ENCODE measurements at places on chromosomes 7 and 10.

GRCh38 chr7:82594665-82595064 lies 151.1 kb upstream of the CACNA2D1 start:
- no peak for DNase-seq

GRCh38 chr7:87151002-87151728 lies 1.1 kb upstream of the DMTF1 start:
- DNase-seq = no peak

DNA sequence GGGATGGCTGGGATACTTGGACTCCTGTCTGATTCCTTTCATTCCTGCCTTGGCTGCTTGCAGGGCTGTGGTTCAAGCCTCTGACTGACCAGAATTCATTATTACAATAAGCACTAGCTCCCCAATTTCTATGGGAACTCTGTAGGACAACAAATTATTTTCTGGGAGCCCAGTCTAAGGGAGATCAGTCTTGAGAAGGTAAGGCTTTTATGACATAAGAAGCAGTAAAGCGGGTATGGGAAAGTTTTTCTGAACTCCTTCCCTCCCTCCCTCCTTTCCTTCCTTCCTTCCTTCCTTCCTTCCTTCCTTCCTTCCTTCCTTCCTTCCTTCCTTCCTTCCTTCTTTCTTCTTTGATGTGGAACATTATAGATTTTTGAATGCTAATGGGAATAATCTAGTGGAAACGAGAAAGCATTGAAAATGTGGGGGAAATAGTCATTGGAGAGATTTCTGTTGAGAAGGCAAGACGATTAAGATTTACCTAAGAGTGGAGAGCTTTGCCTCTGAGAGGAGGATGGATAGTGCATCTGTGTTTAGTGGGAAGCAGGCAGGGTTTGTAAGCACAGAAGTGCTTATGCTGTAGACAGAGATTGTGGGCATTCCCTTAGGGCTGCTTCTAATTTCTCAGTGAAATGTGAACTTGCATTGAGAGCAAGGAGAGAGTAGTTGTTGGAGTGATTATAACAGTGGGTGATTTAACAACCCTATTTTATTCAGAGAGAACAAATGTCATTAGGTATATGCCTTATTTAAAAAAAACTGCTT lies 201.5 kb downstream of the DNAJB9 start:
- no peak for DNase-seq

GRCh38 chr7:26511866-26512265 lies 220.2 kb downstream of the SNX10 start:
- no peak for DNase-seq

GRCh38 chr7:110557136-110557535 lies 533.8 kb upstream of the LRRN3 start:
- no peak for DNase-seq

DNA sequence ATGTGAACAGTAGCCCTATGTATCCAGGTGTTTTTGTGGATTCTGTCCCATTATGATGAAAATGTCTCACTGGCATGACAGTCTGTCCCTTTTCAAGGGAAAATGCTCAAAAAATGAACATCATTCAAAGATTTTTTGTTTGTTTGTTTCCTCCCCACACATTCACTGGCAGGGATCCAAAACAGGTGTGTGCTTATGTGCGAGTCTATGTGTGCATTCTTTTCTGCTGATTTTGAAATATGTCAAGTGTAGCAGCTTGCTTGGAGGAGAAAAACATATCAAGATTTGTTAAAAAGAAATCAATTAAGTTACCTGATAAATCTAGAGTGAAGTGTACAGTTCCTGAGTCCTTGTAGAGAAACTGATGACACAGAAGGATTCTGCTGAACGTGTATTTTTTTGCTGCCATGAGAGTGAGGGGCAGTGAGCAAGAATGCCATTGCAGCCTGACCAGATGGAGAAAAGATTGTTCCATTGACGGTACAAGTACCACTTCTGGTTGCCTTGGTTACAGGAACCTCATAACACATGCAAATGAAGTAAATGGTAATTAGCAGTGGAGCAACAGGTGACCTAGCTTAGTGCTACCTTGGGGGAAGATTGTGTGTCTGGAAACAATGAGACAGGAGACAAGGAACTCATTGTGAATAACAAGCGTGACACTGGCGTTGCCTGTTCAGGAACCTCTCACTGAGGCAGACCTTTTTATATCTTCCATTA lies 277.4 kb upstream of the PHYHIPL start:
- no peak for DNase-seq

DNA sequence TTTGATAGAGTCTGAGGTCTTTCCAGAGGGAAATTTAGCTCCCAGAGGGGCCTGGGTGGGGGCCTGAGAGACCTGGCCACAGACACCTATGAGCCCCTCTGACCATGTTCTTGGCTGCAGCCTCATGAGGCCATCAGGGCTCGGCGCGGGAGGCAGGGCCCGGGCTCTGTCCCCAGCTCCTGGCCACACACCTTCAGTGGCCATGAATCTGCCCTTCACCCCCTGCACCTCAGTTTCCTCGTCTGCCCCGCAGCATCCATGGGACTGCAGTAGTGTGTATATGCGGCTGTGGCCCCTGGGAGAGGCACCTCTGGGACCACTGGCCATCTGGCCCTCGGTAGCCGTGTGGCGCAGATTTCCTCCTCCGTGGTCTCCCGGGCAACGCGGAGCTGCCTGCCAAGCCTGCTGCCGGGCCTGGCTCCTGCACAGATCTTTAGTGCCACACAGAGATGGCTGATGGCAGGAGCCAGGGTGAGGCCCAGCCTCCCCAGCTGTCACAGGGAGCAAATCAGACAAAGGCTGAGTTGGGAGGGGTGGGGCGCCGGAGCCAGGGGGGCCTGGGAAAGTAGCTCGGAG lies 23.6 kb upstream of the ADCYAP1R1 start:
- DNase-seq = no peak

DNA sequence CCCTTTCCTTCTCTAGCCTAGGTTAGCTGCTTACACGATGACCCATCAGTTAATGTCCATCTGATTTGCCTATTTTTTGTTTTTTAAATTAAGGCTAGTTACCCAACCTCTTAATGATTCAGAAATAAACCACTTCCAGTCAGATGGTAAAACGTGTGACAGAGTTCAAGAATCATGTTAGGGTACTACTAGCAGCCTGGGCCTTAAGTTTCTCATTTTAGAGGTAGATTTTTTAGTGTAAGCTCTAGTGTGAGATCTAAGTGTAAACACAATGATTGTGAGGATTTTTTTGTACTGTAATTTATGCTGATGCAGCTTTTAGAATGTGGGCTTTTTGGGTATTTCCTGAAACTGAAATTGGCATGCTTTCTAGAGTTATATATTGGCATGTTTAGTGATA lies 130.0 kb downstream of the CDK14 start:
- no peak for DNase-seq

DNA sequence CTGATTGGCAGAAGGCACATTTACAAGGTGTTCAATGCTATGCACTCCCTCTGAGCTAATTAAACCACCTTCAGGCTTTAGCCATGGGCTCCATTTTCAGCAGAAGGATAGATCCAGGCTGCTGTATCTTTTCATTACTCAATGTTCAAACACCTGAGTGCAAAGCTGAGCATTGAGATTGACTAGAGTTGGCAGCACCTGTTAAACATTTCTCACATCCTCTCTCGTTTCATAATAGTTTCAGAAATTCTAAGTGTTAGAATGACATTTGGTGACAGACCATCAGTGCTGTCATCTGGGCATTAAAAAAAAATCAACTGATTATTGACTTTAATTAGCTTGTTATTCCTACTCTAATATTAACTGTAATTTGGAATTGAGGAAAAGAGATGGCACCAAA lies 187.1 kb upstream of the SEMA3E start:
- no peak for DNase-seq

GRCh38 chr10:43904301-43904700 lies 255.6 kb upstream of the ZNF32 start:
- no peak for DNase-seq

DNA sequence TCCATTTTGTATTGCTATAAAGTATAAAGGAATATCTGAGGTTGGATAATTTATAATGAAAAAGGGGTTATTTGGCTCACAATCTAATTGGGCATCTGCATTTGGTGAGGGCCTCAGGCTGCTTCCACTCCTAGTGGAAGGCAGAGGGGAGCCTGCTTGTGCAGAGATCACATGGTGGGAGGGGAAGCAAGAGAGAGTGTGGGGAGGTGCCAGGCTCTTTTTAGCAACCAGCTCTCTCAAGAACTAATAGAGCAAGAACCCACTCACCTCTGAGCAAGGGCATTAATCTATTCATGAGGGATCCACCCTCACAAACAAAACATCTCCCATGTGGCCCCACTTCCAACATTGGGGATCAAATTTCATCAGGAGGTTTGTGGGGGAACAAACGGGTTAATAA lies 64.6 kb downstream of the OGDH start:
- DNase-seq = no peak

DNA sequence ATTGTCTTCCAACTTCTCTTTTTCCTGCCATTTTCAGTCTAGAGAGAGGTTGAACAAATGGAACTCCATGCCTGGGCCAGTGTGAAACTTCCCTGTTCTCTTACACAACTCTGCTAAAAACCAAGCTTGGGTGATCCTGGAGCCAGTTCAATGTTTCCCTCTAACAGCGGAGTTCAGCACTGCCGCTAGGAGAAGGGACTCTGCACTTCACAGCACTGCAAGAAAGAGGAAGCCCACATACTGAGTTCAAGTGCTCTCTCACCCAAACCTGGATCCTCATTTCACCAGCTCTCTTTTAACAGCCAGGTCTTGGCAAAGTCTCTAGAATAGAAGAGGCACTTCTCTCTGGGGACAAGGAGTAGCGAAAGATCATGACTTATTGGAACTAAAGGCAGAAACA lies 18.8 kb downstream of the FOXI2 start:
- DNase-seq = no peak

GRCh38 chr7:68440866-68441265 lies 1157.4 kb upstream of the AUTS2 start:
- no peak for DNase-seq

GRCh38 chr10:50316695-50317648 lies 65.7 kb upstream of the ASAH2 start:
- no peak for DNase-seq

DNA sequence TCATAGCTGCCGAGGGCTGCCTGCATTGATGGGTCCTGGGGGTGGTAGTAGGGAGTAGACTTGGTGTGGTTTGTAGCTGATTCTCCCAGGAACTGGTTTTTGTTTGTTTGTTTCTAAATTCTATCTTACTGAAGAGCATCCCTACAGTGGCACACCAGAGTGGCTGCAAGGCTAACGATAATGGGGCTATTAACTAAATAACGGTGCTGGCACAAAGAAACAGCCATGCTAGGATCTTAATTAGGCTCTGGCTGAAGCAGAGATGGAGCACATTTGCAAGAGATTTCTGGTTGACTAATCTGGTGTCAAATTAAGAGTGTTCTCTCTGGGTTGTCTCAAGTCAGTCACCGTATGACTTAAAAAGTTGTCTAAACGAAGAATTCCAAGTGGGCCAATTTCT lies 590.0 kb downstream of the NRG3 start:
- no peak for DNase-seq

DNA sequence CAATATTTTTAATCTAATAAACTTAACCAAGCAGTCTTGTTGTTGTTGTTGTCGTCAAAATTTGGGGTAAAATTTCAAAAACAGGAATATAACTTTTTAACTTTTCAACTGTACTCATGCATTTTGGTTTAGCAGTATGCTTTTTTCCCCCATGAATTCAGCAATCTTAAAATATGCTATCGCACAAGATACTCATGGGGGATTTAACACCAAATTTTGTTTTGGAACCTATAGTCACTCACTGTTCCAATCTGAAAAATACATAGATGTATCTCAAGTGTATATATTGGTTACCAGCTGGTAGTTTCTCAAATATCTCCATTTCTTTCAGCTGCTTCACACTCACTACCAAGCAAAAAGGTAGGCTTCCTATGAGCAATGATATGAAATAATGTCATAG lies 91.4 kb upstream of the PIK3CG start:
- DNase-seq = no peak

- no peak for DNase-seq
Measured at GRCh38 chr10:69216577-69217118, 3.5 kb upstream of the HKDC1 start.

- no peak for DNase-seq
Measured at GRCh38 chr10:78659598-78659967, 409.2 kb upstream of the ZMIZ1 start.

- no peak for DNase-seq
Measured at GRCh38 chr10:36801660-36802059, 323.7 kb upstream of the ANKRD30A start.

DNA sequence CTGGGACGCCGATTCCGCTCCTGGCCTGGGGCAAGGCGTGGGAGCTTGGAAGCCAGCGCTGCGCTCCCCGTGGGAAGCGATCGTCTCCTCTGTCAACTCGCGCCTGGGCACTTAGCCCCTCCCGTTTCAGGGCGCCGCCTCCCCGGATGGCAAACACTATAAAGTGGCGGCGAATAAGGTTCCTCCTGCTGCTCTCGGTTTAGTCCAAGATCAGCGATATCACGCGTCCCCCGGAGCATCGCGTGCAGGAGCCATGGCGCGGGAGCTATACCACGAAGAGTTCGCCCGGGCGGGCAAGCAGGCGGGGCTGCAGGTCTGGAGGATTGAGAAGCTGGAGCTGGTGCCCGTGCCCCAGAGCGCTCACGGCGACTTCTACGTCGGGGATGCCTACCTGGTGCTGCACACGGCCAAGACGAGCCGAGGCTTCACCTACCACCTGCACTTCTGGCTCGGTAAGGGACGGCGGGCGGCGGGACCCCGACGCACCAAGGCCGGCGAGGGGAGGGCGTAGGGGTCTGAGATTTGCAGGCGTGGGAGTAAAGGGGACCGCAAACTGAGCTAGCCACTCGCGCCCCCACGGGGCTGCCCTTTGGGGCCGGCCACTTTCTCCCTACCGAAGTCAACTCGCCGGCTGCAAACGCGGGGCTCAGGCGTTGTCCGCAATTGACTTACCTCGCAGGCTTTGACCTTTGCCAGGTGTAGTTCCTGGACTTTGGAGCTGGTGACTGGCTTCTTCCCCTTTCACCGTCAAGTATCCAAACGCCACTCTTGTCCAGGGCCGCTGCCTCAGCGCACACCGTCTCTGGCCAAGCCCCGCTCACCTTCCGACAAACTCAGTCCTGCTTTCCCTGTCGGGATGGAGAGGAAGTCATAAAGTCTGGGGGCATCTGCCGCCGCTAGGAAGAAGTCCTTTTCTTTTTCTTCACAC lies at the start of gene SCIN:
SCIN (plus strand) TSS at position 187 of the 928 bp plus-strand sequence; CDS start at position 254, 67 bp downstream.
- no peak for DNase-seq

GRCh38 chr10:12158111-12158510 lies 28.6 kb downstream of the SEC61A2 start:
- DNase-seq = no peak

GRCh38 chr10:51886438-51887068 lies 187.2 kb upstream of the CSTF2T start:
- no peak for DNase-seq
